Neural crest cell (in vitro differentiated cells): ENCODE measurements at places on chromosomes 5 and 9. TPM values are rescaled to one million over a fixed set of nuclear protein-coding genes. Genes with fewer than 3 reads are reported as not detected.

Gene CA9
- 0.45 and 0.63 TPM in 2 replicates for total RNA-seq

Gene URM1
- total RNA-seq: 69.9 and 73.2 TPM in 2 replicates

Gene GRXCR2
- total RNA-seq: not detected in 2 replicates

Gene APBA1
- 3.7 and 4.4 TPM in 2 replicates for total RNA-seq

Gene PGM5
- total RNA-seq: 0.16 and 0.43 TPM in 2 replicates

- no peak for DNase-seq
These were observed 11.5 kb upstream of the SHOC1 start for GRCh38 chr9:111806259-111806658.

- no peak for DNase-seq
These were observed 932.9 kb upstream of the DMAC1 start for GRCh38 chr9:8732367-8733075.

DNA sequence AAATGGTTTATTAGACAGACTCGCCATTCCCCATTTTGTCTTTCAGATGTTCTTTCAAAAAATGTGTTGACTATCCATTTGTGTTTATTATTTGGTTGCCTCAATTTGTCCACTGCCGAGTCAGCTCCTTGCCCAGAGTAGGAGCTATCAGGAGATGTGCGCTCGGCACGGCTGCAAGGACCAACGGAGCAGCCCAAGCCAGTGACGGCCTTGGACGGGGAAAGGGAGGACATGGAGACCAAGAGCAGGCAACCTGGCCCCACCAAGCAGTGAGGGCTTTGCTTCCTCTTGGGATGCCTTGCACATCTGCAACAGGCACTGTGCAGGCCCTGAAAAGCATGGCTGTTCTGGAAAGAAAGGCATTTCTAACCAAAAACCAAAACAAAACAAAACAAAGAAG is 69.8 kb downstream of the DEPDC1B start:
- DNase-seq: no peak

GRCh38 chr9:70347046-70347445 is 67.4 kb downstream of the KLF9 start:
- no peak for DNase-seq

- DNase-seq: no peak
These were observed 490.9 kb downstream of the GADD45G start for GRCh38 chr9:90095682-90096081.

GRCh38 chr5:58860680-58861079 is 277.8 kb downstream of the RAB3C start:
- no peak for DNase-seq
